ENCODE measurements at places on chromosomes 11 and 22.
A peak's percentile ranks its signal among the peaks of the same experiment; 100 is the strongest.

DNA sequence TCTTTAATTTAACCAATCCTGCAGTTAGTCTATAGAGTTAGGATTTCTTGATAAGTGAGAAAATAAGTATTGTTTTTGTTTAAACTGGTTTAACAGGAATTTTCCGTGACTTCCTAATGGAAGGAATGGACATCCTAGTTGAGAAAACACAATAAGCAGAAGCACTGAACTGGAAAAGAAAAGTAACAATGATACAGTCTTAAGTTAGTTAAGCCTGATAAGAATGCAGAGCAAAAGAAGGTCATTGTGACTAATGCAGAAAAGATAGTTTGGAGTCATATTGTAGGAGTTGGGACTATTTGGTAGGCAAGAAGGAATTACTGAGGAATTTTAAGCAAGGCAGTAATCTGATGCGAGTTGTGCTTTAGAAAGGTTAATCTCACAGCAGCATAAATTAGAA lies 11.7 kb downstream of the RNF141 start:
- peak; percentile 38 for DNase-seq

DNA sequence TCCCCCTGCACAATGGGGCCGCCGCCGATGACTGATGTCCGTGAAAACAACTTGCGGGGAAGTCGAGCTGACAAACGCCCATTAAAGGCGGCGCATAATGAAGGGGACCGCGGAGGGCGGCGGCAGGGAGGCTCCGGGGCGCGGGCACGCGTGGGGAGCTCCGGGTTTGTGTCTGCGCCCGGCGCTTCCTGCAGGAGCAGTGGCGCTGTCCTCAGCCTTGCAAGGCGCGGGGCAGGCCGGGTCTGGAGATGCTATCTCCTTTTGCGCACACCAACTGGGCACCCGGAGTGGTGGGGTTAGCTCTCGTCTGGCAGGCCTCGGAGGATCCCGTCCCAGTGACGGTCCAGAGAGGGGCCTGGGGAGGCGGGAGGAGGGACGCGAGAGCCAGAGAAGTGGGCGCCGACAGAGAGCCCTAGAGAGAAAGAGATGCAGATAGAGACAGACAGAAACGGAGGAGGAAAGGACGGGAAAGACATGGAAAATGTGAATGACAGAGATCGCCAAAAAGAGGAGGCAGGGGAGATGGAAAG lies 390 bp upstream of the FGF3 start:
- no peak for DNase-seq

DNA sequence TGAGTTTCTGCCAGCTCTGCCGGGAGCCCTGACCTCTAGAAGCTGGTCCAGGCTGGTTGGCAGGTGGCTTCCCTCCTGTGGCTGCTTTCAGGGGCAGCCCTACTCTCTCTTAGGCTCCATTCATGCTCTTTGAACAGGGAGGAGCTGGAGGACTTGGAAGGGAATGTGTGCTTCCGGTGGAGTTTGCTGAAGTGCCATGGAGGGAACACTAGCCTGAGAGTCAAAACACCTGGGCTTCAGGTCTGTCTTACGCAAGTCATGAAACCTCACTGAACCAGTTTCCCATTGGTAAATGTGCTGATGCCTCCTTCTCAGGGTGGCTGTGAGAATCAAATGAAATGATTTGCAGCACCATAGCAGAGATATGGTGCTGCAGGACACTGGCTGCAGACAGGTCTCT lies 224.5 kb downstream of the KIRREL3 start:
- DNase-seq: no peak

- peak; percentile 25 for DNase-seq
Observed at GRCh38 chr11:124863137-124863825, 2.0 kb upstream of the ROBO3 start.

- DNase-seq: no peak
Observed at GRCh38 chr22:29707471-29707870, 12.3 kb upstream of the CABP7 start.

DNA sequence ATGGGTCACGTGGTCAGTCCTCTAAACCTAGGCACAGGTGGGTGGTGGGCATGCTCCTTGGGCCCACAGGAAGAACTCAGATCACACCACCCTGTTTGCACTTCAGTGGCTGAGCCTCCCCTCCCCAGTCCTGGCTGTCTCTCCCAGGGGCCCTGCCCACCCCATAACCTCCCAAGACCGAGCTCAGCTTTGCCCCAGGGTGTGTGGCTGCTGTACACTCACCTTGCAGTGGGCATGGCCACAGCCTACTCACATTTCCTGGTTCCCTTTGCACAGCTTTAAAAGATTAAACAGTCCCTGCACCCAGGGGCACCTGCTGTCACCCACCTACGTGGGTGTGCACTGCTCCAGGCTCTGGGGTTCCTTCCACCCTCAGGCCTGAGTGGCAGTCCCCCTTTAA lies 13.8 kb downstream of the TRIOBP start:
- no peak for DNase-seq

DNA sequence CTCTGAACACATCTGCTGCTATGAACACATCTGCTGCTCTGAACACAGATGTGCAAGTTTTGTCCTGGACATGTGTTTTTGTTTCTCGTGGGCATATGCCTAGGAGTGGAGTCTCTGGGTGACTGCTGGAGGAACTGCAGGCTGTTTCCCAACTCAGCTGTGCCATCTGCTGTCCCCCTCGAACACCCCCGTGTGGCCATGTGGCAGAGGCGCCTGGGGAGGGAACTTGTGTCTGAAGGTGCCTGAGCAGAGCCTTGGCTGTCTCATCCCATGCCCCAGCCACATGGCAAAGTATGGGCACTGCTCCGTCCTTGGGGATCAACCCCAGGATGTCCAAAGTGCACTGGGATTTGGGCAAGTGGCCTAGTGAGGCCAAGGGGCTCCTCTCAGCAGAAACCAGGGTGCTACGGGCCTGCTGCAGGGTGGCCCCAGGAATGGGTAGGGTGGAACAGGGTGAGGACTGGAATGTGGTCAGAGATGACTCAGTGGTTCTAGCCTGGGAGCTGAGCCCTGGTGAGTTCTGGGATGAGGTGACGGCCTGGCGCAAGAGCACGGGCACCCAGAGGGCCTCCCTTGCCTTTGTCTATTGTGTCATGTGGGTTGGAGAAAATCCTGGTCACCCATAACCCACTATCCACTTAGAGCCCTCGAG lies 14.7 kb downstream of the GATD1 start:
- peak; percentile 89 for DNase-seq

DNA sequence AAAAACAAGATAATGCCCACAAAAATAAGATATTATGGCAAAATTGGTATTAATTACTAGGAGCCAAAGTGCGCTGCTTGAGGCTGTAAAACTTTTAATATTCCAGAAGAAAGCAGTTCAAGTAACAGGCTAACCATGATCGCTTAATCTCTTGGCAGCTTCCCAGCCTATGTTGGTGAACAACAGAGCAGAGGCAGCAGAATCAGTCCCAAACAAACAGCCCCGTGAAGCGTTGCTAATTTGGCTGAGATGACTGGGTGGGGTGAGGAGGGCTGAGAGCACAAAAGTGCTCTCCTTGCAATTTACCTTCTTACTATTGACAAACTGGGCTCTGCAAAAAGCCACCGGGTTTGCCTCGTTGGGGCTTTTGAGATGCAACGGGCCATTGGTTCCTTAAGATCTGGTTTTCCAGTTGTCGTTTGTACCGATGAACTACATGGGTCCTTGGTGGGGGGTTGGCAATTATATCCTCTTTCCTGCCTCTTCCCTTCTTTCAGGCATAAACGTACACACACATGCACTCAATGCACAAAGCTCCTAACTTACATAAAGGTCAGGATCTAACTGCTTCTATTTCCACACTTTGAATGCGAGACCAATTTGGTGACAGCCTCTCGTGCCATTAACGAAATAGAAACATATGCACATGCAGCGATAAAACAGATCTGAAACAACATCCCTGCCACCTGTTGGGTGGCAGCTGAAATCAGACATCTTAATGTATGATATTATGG lies 407.6 kb upstream of the CADM1 start:
- no peak for DNase-seq

DNA sequence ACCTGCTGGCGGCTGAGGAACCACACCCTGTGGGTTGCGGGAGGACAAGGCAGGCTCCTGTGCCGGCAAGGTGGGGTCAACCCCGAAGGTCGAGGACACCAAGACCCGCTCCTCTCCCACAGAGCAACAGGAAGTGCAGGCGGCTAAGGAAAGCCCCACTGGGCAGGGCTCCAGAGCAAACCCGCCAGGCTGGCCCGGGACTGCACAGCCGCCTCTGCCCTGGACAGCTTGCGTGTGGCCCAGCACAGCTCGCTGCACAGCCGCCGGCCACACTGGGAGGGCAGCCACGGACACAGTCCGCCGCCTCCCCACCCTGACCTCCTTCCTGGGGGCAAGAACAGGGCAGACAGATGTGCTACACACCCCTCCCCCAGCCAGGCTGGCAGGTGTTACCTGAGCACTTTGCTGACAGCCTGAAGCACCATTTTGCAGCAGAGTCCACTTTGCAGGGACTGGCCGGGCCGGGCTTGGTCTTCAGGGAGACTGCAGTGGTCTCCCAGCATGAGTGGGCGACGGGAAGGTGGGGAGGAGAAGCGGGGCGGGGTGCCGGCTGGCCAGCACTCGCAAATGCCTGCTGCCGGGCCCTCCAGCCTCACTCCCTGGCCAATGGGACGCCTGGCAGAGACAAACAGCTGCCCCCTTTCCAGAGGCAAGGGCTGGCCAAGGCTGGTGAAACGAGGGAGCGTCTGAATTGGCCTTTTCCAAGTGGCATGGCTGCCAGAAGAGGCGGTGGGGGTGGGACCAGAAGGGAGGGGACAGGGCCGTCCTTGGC lies at the start of gene MOB2:
MOB2 (minus strand) TSS at position 726 of the 772 bp plus-strand sequence; CDS start at position 503, 223 bp downstream.
- no peak for DNase-seq

- peak; percentile 62 for DNase-seq
Observed at GRCh38 chr11:109819410-109819809, 273.8 kb upstream of the ZC3H12C start.

- peak; percentile 24 for DNase-seq
Observed at GRCh38 chr22:29456211-29456671, 17.9 kb downstream of the RFPL1 start.

GRCh38 chr11:10233581-10233980 lies 60.4 kb downstream of the SBF2 start:
- peak; percentile 54 for DNase-seq

GRCh38 chr22:24696551-24697001 lies 77.9 kb downstream of the PIWIL3 start:
- DNase-seq: no peak

- peak; percentile 27 for DNase-seq
Observed at GRCh38 chr11:36622431-36623136, 24.5 kb upstream of the RAG2 start.

DNA sequence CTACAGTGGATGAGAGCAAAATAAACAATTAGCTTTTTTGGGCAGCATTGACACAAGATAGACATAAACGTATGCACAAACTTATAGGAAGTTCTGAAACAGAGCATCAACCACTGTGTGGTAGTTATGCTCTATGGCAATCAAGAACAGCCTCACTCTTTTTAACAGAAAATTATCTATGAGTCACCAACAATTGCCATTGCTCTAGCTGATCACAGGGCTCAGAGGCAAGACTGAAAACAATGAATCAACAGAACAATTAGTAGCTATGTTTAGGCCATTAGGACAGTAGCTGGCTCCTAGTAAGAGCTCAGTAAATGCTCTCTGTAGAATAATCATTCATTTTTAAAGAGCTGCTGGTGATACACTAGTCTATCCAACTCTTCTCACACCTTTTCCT lies 34.9 kb upstream of the PICALM start:
- no peak for DNase-seq

GRCh38 chr11:68601147-68601546 lies 83.2 kb upstream of the GAL start:
- no peak for DNase-seq

GRCh38 chr22:43540529-43540923 lies 128.7 kb downstream of the MPPED1 start:
- no peak for DNase-seq

DNA sequence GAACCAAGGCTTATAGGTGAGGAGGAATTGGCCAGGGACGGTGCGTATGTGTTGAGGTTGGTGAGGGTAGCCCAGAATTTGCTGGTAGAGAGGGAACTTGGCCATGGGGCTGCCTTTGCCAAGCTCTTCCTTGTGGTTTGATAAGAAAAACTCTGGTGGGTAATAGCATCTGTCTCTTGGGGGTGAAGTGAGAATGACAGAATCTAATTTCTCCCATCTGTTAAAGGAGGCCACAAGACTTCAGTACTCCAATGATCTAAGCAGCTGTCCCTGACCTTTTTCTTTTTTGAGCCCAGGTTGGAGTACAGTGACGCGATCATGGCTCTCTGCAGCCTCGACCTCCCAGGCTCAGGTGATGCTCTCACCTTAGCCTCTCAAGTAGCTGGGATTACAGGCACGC lies 36.0 kb upstream of the PICK1 start:
- DNase-seq: no peak

GRCh38 chr11:1335811-1336761 lies 26.7 kb upstream of the TOLLIP start:
- peak; percentile 94 for DNase-seq

DNA sequence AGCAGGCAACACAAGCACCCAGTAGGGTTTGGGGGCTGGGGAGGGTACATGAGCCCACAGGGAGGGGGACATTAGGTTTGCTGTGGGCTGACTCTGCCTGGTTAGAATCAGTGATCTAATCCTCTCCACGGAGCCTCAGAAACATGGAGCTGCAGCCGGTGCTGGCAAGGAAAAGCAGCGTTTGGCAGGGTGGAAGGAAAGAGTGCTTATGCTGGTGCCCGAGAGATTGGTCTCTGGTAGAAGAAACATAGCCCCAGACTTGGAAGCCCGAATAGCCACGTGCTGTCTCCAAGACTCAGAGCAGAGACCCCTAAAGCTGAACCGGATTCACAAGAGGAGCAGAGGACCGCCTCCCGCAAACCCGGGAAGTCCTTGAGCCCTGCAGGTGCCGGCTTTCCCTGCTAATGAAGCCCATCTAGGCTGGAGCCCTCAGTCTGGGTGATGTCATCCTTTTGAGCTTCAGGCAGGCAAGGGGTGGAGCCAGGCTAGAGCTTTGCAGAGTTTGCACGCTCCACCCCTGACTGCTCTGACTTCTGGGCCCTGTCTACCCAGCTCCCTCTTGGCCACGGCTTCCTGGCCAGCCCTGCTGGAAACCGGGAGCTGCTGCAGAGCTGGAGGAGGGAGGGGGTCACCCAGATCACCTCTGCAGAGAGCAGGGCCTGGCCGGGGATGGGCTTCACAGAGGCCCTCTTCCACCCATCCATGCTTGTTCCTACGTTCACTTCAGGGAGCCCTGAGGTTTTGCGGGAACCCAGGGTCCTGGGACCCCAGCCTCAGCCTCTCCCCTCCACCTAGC lies 35.0 kb upstream of the JAM3 start:
- DNase-seq: peak; percentile 84

- DNase-seq: peak; percentile 92
Observed at GRCh38 chr11:72144807-72145565, 9.5 kb downstream of the FOLR3 start.

- DNase-seq: peak; percentile 3
Observed at GRCh38 chr11:32615422-32615821, 31.8 kb downstream of the EIF3M start.

GRCh38 chr11:104781719-104782376 lies 116.4 kb downstream of the CASP12 start:
- no peak for DNase-seq

- DNase-seq: no peak
Observed at GRCh38 chr11:47899801-47900200, 51.7 kb upstream of the NUP160 start.

GRCh38 chr11:2687223-2687530 lies 12.6 kb downstream of the KCNQ1OT1 start:
- DNase-seq: no peak

GRCh38 chr22:35322126-35322525 lies 22.4 kb downstream of the TOM1 start:
- no peak for DNase-seq

All from AG10803 (cell line).